ENCODE measurements at places on chromosomes 4 and X. TPM values are rescaled to one million over a fixed set of nuclear protein-coding genes. Genes with fewer than 3 reads are reported as not detected.

HAND2 gene
- total RNA-seq, result not detected

VSIG4 gene
- total RNA-seq, result not detected

- DNase-seq, result no peak
Observed at GRCh38 chrX:47634871-47635575, 5.3 kb upstream of the CFP start.

- DNase-seq, result peak; percentile 84
Observed at GRCh38 chr4:141220691-141221659, at the start of gene ZNF330. TSS of gene ZNF330 (plus strand) at chr4:141220895. CDS start at chr4:141222372, 1,477 bp downstream.
